ELF-1 (cell line): ENCODE measurements at places on chromosomes 1 and 21.

GRCh38 chr1:213820362-213821149 is 167.2 kb upstream of the PROX1 start:
- DNase-seq: no peak

- DNase-seq: no peak
Observed at GRCh38 chr1:168032029-168032428, 95.2 kb upstream of the MPC2 start.

DNA sequence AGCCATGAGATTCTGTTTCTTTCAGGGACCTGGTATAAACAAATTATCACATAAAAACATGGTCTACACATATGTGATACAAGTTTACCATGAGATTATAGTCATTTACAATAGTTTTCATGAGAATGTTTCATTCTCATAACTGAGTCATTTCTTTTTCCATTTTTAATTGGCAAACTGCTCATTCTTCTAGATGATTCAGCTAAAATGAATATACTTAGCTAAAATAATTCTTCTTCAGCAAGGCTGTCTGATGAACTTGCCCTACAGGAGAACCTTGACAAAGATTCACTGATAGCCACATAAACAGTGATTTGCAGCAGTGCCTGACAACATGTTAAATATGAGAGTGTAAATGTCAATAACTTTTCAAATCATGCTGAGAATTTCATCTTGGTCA is 253.2 kb downstream of the FMN2 start:
- no peak for DNase-seq

DNA sequence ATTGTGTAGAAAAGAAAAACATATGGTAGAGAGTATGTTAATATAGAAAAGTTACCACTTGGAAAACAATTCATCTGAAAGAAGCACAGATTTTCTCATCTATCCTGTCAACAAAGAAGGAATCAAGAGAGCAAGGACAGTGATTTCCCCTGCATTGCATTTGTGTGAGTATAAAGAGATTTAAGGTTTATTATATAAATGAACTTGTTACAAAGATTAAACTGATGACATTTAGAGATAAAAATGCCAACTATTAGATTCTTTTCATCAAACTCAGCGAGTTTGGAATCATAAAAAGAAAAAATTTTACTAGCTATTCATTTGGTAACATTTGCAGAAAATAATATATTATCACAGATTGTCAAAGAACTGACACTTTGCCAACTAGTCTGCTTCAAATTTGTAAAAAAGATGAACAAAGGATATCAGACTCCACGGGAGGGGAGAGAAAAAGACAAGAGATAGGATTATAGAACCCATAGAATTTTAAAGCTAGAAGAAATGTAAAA is at the start of gene RGS21:
RGS21 (plus strand) TSS at position 51 of the 509 bp plus-strand sequence. CDS start 26,045 bp downstream, outside the sequence.
- no peak for DNase-seq

DNA sequence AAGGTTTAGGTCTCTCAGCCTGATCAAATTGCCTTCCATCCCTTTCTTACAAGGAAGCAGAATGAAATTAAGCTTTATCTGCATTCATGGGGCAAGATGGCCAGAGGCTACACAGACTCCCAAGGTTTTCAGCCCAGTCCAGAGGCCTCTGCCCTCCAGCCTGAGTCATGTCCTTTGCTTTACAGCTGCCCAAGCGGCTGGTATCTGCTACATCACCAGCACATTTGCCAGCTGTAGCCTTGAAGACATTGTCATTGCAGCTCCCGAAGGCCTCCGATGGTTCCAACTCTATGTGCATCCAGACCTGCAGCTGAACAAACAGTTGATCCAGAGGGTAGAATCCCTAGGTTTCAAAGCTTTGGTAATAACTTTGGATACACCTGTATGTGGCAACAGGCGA is 16.0 kb downstream of the HAO2 start:
- DNase-seq: no peak

DNA sequence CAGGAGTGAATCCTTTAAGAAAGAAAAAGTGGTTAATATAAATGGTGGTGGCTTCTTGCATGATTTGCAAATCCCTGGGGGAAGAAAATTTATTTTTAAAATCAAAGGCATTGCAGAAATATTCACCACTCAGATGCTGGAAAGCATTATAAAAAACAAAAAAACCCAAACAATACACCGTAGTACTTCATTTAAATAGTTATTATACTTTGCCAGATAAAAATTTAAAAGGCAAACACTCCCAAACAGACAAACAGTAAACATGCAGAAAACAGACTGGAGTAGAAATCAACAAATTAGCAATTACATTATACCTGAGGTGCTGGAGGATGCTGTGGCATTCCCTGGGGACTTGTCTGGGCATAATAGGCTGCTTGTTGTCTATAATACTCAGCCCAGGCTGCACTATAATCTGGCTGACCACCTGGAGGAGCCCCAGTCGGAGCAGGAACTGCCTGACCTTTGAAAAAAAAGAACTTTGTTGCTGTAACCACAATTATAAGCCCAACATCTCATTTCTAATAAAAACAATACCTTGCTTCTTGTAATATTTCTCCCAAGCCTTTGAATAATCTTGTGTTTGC is 29.9 kb downstream of the FUBP1 start:
- peak; percentile 60 for DNase-seq

DNA sequence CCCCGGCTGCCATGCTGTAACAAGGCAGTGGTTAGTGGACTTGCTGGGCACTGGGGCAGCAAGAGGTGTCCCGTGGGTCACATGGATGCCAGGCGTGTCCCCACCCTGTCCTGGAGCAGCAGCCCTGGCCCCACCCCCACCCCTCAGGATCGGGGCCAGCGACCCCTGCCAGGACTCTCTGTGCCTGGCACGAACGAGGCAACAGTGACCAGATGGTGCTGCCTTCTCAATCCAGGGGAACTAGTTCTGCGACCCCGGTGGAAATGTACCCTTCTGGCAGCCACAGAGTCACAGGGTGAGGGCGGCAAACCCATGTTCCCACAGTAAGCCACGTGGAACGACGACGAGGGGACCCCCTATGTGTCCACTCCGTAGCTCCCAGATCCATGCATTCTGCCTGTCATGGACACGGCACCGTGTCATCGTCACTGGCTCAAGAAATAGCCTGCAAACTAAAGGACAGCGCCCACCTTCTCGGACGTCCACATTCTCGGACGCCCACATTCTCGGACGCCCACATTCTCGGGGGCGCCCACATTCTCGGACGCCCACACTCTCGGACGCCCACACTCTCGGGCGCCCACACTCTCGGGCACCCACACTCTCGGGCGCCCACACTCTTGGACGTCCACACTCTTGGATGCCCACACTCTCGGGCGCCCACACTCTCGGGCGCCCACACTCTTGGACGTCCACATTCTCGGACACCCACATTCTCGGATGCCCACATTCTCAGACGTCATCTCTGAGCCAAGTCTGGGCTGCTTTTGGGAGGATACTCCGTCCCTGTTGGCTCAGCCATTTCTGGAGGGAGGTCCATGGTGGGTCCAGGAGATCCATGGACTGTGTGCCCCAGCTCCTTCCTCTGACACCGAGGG is 19.6 kb upstream of the ACTRT2 start:
- DNase-seq: no peak

DNA sequence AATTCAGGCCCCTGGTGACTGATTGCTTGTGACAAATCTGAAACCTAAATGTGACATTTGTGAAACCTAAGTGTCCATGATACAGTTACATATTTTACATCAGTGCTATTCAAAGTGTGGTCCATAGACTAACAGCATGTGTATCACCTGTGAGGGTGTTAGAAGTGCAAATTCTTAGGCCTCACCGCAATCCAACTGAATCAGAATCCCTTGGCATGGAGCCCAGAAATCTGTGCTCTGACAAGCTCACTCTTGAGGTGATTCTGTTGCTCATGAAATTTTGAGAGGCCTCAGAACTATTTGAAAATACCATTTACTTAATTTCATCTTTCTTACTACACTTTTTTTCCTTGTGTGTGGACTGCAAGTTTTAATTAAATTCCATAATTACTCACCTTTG is 587.9 kb downstream of the ADGRL2 start:
- DNase-seq: no peak

DNA sequence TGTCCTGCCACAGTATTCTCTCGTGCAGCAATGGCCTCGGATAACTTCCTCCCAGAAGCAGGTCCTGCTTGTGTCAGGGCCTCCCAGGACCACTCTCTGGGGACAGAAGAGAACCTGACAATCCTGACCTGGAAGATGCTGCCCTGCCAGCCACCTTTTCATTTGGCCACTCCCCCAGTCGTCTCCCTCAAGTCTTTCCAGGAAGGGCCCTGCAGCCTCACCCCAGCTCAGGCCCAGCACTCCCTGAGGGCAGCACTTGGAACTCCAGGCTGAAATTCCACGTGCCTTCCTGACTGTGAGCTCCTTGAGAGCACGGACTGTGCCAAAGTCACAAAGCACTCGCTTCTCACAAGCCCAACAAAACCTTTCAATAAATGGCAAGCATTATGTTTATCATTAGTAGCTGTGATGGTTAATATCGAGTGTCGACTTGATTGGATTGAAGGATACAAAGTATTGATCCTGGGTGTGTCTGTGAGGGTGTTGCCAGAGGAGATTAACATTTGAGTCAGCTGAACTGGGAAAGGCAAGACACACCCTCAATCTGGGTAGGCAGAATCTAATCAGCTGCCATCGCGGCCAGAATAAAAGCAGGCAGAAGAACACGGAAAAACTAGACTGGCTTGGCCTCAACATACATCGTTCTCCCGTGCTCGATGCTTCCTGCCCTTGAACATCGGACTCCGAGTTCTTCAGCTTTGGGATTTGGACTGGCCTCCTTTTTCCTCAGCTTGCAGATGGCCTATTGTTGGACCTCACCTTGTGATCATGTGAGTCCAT is 2.3 kb upstream of the CLEC20A start:
- peak; percentile 87 for DNase-seq

DNA sequence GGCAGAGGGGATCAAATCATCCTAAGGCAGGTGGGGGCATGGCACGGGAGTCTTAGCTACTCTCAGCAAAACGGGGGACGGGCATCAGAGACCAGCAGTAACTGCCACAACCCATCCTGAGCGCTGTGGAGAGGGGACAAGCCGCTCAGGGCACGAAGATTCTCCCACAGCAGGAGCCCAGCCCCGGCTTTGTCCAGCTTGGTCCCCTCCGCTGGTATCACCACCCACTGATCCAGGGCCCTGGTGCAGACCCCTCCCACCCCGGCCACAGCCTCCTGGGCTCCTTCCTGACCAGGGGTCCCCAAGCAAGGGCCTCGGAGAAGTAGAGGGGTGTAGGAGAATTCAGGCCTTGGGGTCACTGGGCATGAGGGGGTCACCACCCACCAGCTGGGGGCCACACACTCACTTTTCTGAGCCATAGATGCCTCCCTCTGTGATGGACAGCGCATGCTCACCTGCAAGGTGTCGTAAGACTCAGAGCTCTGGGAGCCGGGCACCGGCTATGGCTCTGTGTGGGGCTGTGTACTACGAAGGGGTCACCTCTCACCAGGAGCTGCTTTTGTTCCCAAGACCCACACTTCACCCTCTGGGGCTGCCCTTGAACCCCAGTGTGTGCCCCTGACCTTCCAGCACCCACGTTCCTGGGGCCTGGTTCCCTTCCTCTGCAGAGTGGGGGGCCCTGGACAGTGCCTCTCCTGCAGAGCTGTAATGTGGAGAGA is 2.3 kb upstream of the SMIM1 start:
- no peak for DNase-seq

DNA sequence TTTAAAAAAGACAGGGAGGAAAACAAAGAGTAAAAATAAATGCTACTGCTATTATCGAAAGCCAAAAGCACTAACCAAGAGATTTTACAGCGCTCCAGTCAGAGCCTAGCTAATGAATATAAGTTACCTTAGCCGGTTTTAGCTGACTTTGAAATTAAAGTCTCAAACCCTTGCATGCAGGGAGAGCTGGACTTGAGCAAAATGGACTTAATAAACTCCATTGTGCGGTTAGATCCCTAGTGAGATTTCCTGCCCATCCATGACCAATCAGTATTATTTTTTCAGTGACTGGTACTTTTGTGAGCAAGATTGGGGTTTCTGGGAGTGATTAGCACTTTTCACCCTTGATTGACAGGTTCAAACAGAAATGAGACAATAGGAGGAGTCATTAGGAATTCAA is 333.4 kb upstream of the ADGRL2 start:
- no peak for DNase-seq

- DNase-seq: no peak
Observed at GRCh38 chr1:45621501-45621836, 2.4 kb downstream of the CCDC17 start.

- no peak for DNase-seq
Observed at GRCh38 chr1:35178874-35179380, 14.0 kb downstream of the SFPQ start.

- DNase-seq: no peak
Observed at GRCh38 chr1:185250063-185250462, 67.0 kb downstream of the IVNS1ABP start.

GRCh38 chr1:166164995-166165660 is 1.7 kb downstream of the FAM78B start:
- DNase-seq: peak; percentile 82

DNA sequence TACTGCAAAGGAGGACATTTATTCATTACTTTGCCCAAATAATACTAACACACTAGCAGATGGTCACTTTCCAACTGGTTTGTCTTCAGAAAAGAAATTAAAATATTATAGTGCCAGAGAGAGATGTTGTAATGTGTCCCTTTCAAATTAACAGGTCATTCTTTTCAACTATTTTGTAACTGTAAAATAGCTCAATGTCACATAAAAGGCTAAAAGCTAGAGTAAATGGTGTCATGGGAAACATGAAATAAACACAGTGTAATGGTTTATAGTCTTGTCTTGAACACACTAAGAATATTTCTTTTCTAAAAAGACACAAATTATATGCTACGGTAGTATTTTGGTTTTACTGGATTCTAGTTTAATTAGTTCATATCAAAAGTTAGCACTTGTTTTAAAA is 77.8 kb downstream of the ADGRL2 start:
- DNase-seq: no peak
